ENCODE measurements at places on chromosomes 16 and 17.
A peak's percentile ranks its signal among the peaks of the same experiment; 100 is the strongest.

GRCh38 chr17:67671493-67671892, 46.2 kb upstream of the NOL11 start:
- DNase-seq, result no peak

DNA sequence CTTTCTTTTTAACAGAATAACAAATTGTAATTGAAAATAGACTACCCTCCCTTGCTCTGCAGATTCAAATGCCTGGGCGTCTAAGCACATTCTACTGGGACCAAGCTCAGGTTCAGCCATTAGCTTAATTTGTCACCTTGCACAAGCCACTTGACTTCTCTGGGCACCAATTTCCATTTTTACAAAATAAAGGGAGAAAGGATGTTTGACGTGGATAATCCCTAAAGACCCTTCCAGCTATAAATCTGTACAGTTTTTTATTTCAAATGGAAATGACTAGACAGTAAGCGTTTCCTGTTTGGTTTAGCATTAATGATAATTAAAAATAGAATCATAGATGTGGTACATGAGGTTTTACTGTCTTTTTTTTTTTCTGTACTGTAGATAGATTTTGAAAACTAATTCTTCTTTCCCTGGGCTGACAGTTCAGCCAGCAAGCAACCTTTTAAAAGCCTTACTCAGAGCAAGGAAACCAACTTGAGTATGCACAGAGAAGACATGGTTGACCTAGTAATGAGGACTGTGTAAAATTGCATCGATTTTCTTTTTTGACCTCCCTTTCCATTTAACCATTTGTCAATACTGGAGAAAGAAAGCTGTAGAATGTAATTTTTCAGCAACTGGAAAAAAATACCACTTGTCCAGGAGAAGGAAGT, 1329.5 kb upstream of the CDH8 start:
- no peak for DNase-seq

- DNase-seq, result no peak
These were observed 54.1 kb downstream of the FTO start for GRCh38 chr16:53757971-53758609.

DNA sequence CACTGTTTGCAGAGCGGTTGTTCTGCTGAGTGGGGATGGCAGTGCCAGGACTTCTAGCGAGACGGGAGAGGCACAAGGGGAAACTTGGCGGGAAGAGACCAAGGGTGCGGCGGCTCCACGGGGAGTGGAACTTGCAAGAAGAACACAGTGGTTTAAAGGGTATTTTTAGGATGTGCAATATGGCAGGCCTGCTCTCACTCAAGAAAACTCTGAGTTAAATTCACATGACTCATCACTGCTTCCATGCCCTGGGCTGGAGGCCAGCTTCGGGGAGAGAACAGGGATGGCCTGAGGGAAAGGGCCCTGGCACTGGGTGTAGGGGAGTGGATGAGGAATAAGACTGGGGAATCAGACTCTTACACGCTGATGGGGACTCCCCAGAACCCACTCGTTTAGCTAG, 13.3 kb upstream of the CD300LD start:
- DNase-seq, result no peak

GRCh38 chr17:77529328-77529650, 388.5 kb downstream of the SEC14L1 start:
- no peak for DNase-seq

DNA sequence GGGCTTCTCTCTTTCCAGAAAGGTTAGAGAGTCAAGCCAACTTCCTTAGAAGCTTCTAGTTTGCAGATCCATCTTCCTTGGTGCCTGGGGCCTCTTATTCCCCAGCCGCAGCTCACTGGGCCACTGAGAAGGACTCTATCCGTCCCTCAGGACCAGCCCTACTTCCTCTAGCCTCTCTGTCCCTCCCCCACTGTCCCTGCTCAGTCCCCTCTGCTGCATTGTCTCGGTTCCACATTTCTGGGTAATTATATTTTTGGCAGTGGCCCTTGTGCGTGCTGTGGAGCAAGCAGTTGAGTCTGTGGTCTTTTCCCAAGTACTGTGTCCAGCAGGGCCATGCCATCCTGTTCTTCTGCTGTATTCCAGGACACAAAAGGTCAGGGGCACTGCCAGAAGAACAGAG, 17.8 kb downstream of the IRX3 start:
- DNase-seq, result no peak

GRCh38 chr16:78982096-78982744, 618.3 kb downstream of the MAF start:
- no peak for DNase-seq

DNA sequence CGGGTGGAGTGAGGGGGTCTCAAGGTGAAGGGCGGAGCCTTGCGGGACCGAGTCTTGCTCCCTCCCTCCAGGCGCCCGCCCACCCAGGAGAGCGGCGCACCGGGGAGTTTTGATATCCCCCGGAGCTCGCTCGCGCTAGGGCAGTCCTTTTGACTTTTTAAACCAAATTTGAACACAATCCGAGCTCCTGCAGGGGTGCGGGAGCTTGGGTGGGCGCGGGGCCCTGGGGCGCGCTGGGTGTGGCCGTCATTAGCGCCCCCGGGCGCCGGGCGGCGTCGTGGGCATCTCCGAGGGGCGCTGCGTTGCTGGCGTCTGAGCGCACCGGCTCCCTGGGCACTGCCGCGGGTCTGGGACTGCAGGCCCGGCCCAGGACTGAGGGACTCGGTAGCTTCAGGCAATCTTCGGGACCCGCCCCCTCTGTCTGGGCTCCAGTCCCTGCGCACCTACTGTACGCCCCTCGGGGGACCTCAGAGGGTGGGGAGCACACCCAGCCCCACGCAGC, 10.9 kb downstream of the MAF start:
- no peak for DNase-seq

DNA sequence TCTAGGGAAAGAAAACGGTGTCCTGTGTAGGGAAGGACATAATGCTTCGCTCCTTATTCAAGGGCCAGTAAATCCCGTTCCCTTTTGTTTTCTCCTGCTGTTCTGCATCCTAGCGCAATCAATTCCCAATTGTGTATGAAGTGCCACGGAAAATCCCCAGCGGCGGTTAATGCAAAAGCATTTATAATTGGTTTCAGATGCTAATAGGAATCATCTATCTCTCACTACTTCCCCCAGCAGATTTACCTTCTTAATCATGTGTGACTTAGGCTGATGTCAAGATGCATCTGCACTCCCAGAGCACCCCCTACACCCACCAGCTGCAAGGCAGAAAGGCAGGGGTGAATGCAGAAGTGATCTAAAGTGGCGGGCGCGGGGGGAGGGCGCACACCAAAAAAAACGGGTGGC, 32.7 kb upstream of the SSTR2 start:
- no peak for DNase-seq

DNA sequence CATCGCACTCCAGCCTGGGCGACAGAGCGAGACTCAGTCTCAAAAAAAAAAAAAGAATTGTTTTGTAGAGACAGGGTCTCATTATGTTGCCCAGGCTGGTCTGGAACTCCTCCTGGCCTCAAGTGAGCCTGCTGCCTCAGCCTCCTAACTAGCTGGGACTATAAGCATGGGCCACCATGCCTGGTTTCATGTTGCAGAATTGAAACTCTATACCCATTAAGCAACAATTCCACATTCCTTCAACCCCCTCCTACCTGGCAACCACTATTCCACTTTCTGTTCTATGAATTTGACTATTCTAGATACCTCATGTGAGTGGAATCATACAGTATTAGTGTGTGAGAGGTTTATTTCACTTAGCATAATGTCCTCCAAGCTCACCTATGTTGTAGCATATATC, 24.5 kb downstream of the RNF135 start:
- no peak for DNase-seq

- DNase-seq, result no peak
These were observed 14.0 kb downstream of the PRSS54 start for GRCh38 chr16:58280846-58281301.

- DNase-seq, result no peak
These were observed 45.6 kb downstream of the ZFPM1 start for GRCh38 chr16:88498576-88499208.

DNA sequence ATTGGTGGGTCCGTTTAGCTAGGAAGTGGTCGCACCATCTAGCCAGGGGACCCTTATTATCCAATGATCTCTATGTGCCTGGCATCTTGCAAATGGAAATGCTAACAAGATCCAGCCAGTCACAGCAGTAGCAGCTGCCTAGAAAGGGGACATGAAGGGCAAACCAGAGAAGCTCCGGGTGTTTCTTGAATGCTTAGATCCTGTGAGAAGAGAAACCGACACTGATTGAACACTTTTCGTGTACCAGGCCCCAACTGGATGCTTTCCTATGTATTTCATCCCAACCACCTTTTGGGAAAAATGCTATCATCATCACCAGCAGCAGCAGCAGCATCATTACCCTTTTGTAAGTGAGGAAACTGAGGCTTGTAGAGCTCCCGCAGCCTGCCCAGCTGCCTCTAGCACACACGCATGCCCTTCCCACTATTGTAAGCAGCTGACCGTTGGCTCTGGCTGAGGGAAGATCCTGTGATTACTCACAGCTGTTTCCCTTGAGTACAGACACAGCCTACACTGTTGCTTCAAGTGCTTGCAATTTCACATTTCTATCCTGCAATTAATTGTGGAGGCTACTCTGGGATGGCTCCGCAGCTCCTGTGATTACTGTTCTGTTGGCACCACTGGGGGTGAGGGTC, 180.7 kb upstream of the CACNG5 start:
- no peak for DNase-seq

GRCh38 chr17:50426814-50427787, 1.1 kb downstream of the ACSF2 start:
- no peak for DNase-seq

DNA sequence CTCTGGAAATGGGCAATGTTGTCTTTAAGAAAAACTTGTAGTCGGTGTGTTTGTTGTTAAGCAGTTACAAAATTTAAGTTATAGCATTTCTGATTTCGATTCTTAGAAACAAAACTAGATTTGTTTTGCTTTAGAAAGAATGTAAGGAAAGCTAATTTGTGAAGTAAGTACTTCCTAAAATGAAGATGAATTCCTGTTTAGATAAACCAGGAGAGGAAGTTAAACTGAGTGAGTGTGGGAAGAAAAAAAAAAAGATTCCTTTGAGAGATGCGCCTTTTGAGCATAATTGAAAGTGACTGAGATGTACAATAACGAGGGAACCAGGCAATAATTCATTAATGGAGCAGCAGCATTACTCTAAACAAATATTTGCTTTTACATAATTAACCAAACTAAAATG, 52.4 kb upstream of the ALOX12 start:
- DNase-seq, result no peak

- DNase-seq, result peak; percentile 84
These were observed 38.8 kb downstream of the WSB1 start for GRCh38 chr17:27332485-27333409.

- DNase-seq, result no peak
These were observed 84.9 kb downstream of the NPIPB11 start for GRCh38 chr16:29321585-29321984.

DNA sequence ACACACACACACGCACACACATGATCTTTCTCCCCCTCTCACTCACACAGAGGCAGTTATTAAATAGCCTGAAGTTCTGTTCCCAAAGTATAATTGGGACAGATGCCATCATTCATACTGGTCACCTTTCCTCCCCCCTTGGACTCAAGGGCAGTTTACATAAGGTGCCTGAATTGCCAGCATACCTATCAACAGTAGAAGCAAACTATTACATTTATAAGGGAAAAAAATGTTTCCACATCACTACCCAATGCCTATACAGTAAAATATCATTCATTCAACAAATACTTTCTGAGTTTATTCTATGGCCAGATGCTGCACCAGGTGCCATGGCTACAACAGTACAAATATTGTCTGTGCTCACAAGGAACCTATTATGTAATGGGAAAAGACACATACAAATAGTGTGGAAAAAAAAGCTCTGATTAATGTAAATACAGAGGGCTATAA, 6.3 kb downstream of the CNTD1 start:
- DNase-seq, result no peak

GRCh38 chr17:17729620-17730249, 48.5 kb downstream of the RAI1 start:
- DNase-seq, result peak; percentile 59

GRCh38 chr17:79811011-79811867, 14.4 kb upstream of the CBX8 start:
- no peak for DNase-seq

GRCh38 chr17:364308-364707, 11.7 kb upstream of the RPH3AL start:
- no peak for DNase-seq

DNA sequence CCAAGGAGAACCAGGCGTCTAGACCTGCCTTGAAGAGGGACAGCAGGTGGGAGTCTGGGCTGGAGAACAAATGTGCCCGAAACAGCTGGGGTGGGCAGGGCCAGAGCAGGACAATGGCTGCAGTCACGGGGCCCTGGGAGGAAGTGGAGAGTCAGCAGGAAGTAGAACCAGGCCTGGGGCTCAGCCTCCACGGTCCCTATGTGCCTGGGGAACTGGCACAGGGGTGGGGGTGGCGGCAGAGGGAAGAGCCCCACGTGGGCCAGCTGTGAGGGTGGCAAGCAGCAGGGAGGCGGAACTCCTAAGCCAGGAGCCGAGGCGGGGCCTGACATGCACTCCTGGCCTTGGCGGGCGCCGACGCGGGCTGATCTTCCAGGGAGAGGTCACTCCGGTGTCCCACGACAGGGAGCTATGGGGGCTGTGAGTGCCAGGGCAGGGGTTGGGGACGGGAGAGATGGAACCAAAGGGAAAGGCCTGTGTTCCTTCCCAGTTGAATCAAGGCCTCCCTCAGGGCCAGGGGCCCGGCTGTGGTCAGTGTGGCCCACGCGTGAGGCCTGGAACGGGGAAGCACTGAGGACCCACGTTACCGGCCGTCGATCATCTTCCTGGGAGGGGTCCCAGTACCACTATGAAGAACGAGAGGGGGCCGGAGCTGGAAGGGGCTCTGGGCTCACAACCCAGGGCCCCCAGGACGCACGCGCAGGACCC, 42.7 kb downstream of the TIMM22 start:
- DNase-seq, result no peak

DNA sequence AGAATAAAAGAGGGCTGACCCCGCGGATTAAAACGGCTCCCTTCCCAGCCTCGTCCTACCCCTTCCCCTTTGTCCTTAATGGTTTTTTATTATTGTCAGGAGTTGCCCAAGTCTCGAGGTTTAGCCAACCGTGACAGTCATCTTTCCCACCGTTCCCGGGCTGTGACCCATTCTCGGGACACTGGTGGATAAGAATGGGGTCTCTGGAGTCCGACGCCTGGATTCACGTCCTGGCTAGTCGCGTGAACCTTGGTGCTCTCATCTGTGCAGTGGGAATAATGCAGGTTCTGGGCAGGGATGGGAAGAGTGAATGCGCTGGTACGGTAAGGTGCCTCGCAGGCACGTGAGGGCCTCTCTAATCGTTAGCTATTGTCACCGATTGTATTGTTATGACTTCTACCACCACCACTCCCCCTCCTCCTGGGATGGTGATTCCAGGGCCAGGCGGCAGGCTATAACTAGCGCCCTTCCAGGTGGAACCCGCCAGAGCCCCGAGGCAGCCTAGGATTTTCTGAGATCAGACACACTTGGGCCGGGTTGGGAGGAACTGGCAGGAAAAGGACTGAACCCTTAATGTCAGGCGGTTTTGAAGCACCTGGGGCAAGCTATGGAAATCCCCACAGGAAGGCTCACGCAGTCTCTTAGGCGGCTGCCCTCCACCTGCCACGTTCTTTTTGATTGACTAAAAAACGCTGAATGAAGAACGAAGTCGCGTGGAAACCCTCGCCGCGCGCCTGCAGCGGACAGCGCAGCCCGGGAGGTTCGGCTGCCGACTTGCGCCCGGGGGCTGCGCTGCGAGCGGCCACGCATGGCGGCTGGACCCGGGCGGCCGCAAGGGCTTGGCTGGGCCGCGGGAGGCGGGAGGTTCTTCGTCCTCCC, 2.7 kb downstream of the HS3ST3B1 start:
- DNase-seq, result peak; percentile 38

GRCh38 chr16:67016681-67017420, 12.1 kb upstream of the CBFB start:
- DNase-seq, result no peak

GRCh38 chr16:67910158-67910557, 17.1 kb downstream of the PSKH1 start:
- DNase-seq, result no peak

Measured in activated CD4-positive, alpha-beta T cell treated with anti-CD3 and anti-CD28 coated beads, Interleukin-2, amount 50 U/mL, for 4 hours (primary cell).